Spinal cord (tissue), 10 donors: ENCODE measurements at places on chromosomes 5 and 9. TPM values are rescaled to one million over a fixed set of nuclear protein-coding genes. Genes with fewer than 3 reads are reported as not detected.

DNA sequence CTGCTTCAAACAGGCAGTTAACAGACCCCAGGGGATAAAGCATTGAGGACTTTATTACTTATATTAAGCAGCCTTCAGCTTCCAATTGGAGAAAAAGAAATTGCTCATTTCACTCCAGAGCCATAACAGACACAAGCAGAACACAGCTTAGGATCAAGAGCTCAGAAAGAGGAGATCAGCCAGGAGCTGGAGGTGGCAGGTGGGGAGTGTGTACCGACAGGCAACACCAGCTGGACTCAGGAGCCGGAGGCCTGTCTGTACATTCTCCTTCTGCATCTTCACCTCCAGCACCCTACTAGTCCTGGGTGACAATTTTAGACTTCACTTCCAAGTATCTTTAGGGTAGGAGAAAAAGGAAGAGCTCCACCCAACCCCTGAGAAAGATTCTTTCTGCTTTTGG lies 35.8 kb downstream of the NRG2 start:
- DNase-seq = peak; percentile 80

DNA sequence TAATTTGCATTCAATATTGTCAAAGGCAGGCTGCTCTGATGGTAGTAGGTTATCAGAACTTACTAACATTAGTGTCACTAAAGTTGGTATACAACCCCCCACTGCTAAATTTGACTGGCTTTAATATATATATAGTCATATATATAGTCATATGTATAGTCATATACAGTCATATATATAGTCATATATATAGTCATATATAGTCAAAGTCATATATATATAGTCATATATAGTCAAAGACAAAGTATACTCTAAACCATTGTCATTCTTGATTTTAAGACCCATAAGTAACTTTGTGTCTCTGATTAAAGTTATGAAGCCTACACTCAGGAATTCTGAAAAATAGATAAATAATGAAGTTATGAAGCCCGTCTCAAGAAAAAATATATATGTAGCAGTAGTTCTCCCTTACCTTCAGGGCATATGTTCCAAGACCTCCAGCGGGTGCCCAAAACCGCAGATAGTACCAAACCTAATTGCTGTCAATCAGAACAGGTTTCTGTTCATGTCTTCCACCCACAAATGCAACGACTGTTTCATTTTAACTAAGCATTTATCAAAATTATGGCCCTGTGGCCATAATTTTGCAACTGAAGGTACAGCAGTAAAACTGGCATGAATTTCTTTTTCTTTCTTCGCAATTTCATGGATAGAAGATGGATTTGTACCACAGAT lies 40.1 kb downstream of the TRPM6 start:
- DNase-seq = no peak

GRCh38 chr9:129267141-129267540 lies 89.1 kb upstream of the IER5L start:
- no peak for DNase-seq

IL13 gene
- not detected for total RNA-seq

KIF24 gene
- 2.8 TPM for total RNA-seq

DNA sequence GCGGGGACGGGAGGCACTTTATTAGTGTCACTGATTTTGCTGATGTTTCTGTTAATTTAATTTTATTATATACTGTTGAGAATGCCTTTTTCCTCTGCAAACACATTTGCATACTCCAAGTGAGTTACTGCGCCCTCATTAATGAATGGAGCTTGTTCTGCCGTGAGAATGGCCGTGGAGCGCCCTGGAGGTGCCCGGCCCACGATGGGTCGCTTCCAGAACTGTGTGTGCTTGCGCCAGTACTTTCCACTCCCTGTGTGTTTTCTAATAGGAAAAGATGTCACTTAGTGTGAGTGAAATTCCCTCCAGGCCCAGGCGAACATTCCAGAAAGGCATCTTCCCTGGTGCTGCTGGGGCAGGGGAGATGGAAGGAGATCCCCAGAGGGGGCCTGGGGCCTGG lies 30.1 kb downstream of the NDUFS6 start:
- DNase-seq = no peak

DNA sequence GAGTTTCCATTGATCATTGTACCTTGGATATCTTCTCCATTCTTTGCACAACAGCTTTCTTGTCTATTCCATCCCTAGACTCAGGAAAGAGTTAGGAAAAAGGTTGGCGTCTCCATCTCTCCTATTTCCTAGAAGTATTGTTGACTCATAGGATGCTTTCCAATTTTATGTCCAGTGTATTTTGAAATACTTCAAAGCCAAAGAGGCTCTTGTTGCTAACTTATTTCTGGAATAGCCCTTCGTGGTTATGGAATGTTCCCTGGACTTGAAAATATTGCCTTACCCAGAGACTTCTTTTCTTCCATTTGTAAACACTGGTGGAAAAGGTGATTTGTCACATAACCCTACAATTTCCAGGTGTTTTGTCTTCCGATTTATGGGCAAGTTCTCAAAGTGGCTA lies 402.3 kb upstream of the ZNF608 start:
- DNase-seq = no peak

DNA sequence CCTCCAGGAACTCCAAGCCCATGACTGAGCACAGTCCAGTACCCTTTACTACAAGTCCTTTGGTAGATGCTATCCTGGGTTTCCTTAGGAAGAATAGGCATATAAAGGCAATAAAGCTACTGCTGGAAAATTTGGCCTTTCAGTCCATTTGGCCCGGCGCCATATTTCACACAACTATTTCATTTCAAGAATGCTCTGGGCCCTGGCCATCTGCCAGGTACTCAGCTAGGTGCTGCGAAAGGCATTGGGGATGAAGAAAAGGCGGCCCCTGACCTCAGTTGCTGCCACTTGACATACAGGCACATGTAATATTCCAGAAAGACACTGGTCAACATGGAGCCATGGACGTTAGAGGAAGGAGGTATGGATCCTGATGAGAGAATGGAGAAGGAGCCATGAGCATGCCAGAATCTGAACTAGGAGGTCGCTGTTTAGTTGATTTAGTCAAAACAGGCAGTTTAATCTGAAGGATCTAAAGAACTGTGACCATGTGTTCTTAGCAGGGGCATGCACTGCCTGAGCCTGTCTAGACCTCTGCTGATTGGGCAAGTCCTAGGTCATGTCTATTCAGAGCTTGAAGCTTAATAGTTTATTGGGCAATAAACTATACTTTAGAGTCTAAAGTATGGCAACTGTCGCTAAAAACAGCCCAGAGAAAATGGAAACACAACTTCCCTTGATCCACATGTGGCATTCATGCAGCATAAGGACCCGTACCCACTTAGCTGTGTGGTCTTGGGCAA lies 149.3 kb downstream of the MELK start:
- peak; percentile 45 for DNase-seq

DNA sequence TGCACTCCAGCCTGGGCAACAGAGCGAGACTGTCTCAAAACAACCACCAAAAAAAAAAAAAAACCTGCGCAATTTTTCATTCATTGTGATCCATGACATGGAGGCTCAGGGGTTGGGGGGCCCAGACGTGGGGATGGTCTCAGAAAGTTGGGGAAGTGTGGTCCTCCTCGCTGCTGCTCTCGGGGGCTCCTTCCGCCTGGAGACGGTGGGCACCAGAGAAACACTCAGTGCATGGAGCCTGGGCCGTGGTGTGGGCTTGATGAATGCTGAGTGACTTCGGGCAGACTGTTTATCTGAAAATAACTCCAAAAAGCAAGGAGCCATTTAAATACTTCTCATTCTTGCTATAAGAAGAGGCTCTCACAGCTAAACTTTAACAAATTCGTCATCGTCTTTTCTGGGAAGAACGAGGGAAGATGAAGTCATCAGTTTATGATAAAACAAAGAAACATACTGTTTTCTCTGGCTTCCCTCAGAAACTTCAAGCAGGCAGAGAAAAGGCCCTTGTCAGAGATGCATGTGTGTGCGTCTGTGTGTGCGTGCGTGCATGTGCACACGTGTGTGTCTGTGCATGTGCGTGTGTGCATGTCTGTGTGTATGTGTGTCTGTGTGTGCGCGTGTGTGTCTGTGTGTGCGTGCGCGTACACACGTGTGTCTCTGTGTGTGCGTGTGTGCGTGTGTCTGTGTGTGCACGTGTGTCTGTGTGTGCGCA lies 35.0 kb downstream of the RASGEF1C start:
- DNase-seq = no peak

SPATA31A3 gene
- not detected for total RNA-seq

SLC46A2 gene
- 0.30 TPM for total RNA-seq

HAPLN1 gene
- 28.4 TPM for total RNA-seq

IL9 gene
- not detected for total RNA-seq

GRCh38 chr5:72231991-72232703 lies 87.9 kb downstream of the MRPS27 start:
- no peak for DNase-seq

ANKRD34B gene
- total RNA-seq = 2.7 TPM

CCDC180 gene
- total RNA-seq = 29.0 TPM

TPPP gene
- total RNA-seq = 17.4 TPM

DNA sequence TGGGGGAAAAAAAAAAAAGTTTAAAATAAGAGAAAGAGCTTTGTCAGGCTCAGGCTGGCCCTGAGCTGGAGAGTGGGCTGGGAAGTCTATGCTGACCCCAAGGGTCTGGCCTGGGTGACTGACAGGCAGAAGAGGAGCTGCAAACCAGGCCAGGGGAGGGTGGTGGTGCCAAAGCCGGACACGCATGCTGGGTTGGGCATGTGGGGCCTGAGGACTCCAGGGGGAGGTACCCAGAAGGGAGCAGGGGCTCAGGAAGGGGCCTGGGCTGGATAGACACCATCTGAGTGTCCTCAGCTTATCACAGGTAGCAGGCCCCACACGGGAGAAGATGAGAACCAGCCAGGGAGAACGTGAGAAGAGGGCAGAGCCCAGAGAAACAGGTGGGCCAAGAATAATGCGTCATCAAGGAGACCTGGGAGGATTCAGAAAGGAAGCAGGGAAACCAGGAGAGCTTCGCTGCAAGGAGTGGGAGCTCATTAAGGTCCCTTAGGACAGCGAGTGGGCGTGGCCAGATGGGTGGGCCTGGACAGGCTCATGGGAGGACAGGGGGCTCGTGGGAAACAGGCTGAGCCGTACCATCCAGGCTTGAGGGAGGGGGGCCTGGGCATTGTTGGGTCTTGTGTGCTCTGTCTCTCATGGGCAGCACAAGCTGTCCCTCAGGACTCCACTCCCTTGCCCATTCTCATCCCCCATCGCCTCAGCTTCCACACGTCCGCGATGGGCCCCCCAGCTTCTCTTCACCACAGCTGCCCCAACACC lies 16.0 kb downstream of the TMOD1 start:
- DNase-seq = no peak

- DNase-seq = no peak
These were observed 21.4 kb upstream of the SCGB3A1 start for GRCh38 chr5:180612683-180613082.

DNA sequence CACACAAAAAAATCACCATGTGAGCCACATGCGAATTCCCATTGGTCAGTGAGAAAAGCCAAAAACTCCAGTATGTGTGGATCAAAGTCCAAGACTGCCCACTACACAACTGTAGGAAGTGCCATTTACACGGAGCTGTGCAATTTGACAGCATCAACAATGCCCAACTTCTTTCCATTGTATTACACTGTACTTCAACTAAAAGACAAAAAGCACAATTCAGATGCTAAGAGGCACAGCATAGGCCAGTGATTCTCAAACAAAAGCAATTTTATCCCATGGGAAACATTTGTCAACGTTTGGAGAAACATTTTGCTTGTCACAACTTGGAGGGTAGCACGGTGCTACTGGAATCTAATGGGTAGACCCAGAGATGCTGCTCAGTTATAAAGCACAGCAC lies 39.8 kb downstream of the IARS1 start:
- no peak for DNase-seq

SPINK13 gene
- total RNA-seq = not detected

GRCh38 chr5:143448518-143448917 lies 45.0 kb upstream of the NR3C1 start:
- no peak for DNase-seq

DMGDH gene
- 5.0 TPM for total RNA-seq

DNA sequence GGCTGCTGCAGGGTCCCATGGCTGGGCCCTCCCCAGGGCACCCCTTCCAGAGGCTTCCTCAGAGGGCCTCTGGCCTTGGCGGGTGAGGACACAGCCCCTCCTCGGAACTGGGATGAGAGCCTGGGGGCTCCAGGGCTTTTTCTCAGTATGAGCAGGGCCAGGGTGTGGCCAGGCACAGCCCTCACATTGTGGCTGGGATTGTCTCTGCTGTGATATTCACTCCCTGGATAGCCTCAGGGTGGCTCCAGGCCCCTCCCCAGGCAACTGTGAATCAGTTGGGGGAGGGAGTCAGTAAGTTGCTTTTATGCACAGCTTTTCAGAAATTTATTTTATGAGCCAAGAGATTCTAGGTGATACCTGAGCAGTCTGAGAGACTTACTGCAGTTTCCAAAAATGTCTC lies 135.7 kb downstream of the CACNA1B start:
- no peak for DNase-seq

DNA sequence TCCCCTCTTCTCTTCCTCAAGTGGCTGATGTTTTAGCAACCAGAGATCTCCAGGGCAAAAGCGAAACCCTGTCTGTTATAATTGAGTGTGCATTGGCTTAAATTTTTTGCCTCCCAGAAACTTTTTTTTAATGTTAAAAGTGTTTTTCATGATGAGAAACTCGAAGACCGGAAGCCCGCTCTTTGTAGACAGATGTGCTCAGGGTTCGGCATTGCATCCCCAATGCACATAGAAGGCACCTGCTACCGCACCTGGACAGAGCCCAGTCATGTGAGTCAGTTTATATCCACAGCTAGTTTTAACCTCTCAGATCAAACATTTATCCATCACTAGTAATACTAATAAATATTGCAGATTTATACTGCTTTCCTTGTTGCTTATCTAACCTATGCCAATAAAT lies 19.5 kb upstream of the NADK2 start:
- DNase-seq = no peak

CDH18 gene
- 27.1 TPM for total RNA-seq

DNA sequence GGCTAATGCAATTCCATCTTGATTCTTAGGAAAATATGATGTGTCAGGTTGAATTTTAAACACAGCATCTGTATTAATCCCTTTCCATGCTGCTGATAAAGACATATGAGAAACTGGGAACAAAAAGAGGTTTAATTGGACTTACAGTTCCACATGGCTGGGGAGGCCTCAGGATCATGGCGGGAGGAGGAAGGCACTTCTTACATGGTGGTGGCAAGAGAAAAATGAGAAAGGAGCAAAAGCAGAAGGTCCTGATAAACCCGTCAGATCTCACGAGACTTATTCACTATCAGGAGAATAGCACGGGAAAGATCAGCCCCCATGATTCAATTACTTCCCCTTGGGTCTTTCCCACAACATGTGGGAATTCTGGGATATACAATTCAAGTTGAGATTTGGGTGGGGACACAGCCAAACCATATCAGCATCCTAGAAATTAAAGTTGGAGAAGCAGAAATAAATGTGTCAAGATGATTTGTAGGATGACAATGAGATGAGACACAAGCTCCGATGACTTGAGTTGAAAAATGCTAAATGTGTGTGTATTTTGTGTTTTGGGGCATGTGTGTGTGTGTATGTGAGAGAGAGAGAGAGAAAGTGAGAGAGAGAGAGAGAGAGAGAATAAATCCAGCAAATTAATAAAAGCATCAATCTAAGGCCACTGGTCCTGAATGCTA lies 48.5 kb upstream of the ANKRD55 start:
- DNase-seq = no peak

DNA sequence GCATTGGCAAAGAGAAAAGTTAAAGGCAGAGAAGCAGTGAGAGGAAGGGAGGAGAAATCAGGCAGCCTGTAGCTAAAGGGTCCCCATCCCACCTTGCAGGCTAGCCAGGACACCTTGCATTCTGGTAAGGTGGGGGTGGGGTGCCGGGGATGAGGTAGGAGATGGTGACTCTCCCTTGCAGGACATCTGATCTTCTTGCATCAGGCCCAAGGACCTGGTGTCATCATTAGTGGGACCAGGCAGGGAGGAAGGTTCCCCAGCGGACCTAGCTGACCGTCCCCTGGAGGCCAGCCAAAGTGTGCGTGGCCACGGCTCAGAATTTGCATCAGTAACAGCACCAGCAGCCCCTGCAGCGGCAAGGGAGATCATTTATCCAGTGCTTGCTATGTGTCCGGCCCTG lies 21.7 kb upstream of the CYSTM1 start:
- DNase-seq = no peak
